ENCODE measurements at places on chromosomes 3 and 15.

DNA sequence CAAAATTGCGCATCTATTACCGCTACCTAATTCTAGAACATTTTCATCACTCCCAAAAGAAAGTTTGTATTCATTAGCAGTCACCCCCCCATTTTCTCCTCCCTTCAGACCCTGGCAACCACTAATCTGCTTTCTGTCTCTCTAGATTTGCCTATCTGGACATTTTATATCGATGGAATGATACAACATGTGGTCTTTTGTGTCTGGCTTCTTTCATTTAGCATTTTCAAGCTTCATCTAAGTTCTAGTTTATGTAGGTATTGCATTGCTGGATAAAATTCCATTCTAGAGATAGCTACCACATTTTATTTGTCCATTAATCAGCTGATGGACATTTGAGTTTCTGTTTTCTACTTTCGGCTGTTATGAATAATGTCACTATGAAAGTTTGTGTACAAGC is 38.4 kb downstream of the SLMAP start:
- DNase-seq, result no peak

DNA sequence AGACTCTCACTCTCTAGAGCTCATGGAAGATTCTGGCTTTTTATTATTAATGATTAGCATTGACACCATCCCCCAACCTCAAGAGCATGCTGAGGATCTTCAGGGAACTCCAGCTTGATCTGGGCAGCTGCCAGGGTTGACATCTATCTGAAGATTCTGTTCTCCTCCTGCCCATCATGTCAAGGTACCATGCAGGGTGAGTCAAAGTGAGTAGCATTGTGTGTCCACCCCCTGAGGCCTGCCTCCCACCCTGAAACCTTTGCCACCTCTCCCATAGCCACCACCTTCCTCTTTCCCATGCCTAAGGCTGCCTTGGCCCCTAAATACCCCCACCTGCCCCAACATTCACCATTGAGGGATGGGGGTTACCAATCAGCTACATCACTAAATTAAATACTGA is 70.1 kb upstream of the SLCO3A1 start:
- no peak for DNase-seq

DNA sequence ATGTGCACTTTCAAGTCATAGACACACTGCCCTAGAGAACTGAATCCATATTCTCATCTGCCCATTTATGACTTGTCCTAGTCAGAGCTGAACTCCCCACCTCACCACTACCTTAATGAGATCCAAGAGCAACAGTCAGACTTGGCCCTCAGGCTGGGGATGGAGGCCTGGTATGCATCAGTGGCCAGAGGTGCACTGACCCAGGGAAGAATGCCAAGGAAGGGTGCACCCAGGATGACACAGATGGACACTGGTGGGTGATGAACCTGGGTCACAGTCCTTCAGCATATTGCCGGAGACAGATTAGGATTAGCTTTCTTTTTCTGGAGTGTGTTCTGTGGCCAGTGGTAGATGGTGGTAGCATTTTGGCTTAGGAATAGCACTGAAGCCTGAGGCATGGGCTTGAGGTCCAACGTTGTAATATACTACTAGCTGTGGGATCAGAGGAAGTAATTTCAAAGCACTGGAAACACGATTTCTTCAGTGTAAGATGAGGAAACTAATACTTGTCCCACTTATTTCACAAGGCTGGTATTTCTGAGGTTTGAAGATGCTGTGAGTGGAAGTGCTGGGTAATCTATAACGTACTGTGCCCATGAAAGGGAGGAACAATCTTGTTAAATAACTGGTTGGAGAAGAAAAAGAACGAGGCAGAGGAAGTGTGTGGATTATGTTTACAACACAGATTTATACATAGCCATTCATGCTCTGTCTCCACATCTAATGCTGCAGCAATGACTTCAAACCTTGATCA is 265.0 kb downstream of the THRB start:
- no peak for DNase-seq

DNA sequence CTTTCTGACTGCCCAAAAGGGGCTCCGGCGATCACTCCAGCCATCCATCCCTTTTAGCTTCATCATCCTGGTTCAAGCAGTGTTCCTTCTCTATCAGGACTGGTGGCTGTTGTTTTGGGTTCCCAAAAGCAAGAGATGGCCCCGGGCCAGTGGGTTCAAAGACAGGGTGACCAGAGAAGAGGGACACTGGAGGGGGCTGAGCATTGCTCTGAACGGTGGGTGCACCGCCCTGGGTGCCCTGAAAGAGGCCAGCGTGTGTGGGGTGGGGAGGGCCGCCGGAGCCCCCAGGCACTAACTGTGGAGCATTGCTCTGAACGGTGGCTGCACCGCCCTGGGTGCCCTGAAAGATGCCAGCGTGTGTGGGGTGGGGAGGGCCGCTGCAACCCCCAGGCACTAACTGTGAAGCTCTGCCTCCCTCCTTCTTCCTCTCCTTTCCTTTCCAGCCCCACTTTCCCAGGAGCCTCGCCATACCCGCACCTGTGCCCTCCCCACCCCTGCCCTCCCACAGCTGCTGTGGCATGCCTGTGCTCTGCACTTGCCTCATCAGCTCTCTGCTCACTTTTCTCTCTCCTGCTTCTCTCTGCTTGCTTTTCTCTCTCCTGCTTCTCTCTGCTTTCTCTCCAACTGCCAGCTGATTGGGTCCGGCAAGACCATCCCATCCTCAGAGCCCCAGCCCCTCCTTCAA is 37.4 kb upstream of the OR4F6 start:
- DNase-seq, result no peak

GRCh38 chr3:123432832-123433523 is 15.9 kb downstream of the ADCY5 start:
- DNase-seq, result no peak

DNA sequence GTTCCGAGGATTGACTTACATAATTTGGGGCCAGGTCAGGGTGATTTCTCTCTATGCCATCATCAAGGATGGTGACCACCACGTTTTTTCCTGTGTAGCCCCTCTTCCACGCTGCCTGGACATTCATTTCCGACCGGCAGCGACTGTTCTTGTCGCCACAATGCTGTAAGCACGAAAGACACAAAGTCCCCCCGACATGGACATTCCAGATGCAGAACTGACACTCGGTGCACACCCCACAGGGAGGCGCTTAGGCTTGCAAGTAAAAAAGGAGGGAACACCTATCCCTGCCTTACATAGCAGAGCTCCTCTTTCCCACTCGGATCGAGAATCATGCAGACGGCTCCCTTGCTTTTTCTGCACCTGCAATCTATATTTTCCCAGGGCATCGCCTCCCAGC is 58.2 kb downstream of the PCSK6 start:
- DNase-seq, result no peak

- no peak for DNase-seq
These were observed 40.3 kb downstream of the EIF4E3 start for GRCh38 chr3:71684757-71685386.

GRCh38 chr3:33144433-33144832 is 30.6 kb downstream of the CRTAP start:
- DNase-seq, result no peak

DNA sequence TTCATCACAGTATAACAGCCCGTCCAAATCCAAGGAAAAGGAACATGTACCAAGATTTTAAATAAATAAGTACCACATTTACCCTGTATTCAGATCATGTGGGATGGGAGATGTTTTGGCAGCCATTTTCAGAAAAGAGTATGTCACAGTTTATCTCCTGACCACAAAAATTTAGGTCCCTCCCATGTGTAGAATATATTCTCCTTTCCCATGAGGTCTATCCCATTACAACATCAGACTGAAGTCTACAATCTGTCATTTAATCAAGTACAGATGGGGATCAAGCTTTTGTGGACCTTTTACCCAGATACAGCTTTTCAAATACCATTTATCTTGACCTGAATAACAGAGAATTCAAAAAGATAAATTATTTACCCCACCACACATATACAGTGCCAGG is 444.5 kb downstream of the PLOD2 start:
- DNase-seq, result no peak

- DNase-seq, result no peak
These were observed 502 bp downstream of the NR1D2 start for GRCh38 chr3:23945663-23945912.

GRCh38 chr15:74364936-74365597 is 2.4 kb downstream of the CYP11A1 start:
- no peak for DNase-seq

- no peak for DNase-seq
These were observed 349.5 kb upstream of the POU1F1 start for GRCh38 chr3:87625876-87626275.

Measured in stimulated activated CD8-positive, alpha-beta memory T cell treated with anti-CD3 and anti-CD28 coated beads, Interleukin-4, amount 100 ng/mL, for 1 hour (primary cell).